Natural killer cell treated with Interleukin-12 subunit alpha and Interleukin-12 subunit beta and Interleukin-15 and Interleukin-18, amount 100 ng/mL, for 72 hours (primary cell): ENCODE measurements at places on chromosomes 11 and 22. TPM values are rescaled to one million over a fixed set of nuclear protein-coding genes. Genes with fewer than 3 reads are reported as not detected.

P2RY6 gene
- total RNA-seq: not detected

BSX gene
- not detected for total RNA-seq

HIC2 gene
- 7.4 TPM for total RNA-seq

CD3D gene
- total RNA-seq: 30.5 TPM

KLHDC7B gene
- 6.5 TPM for total RNA-seq

ISX gene
- not detected for total RNA-seq

C11orf42 gene
- not detected for total RNA-seq

SLC22A12 gene
- total RNA-seq: not detected

SDHD gene
- 71.2 TPM for total RNA-seq
